ENCODE measurements at places on chromosomes 1 and 21. TPM values are rescaled to one million over a fixed set of nuclear protein-coding genes. Genes with fewer than 3 reads are reported as not detected.

GRCh38 chr1:186202271-186202764, 172.7 kb downstream of the TPR start:
- no peak for DNase-seq

GRCh38 chr1:84884671-84885389, 8.2 kb downstream of the LPAR3 start:
- DNase-seq: no peak

- no peak for DNase-seq
Measured at GRCh38 chr1:28865997-28866650, 48.2 kb upstream of the EPB41 start.

DNA sequence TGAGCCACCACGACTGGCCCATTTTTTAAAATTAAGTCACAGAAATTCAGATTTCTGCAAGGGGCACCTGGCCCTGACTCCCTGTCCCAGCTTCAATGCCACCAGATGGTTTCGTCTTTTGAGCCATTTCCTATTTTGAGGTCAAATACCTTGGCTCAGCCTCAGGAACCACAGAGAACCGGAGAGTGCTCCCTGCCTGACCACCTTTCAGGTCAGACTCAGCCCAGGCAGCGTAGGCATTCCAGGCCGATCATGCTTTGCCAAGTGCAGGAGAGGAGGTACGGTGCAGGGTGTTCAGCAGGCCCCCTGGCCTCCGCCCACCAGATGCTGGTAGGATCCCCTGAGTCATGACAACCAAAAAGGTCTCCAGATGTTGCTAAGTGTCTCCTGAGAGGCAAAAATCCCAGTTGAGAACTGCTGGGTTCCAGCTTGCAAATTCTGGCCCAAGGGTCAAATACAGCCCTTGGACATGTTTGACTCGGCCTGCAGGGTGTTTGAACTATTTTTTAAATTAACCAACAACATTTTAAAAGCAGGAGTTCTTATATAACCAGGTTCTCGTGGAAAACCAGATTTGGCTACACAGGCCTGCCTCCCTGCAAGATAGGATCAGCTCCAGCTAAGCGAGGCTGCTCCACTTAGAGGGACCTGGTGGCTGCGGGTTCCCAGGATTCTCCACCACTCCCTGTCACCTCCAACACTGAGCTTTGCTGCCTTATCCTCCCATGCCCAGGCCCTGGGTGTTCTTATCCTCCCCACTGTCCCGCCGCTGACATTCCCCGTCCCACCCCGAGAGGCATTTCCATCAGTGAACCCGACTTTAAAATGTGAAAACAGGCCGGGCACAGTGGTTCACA, 61.9 kb upstream of the TARDBP start:
- DNase-seq: no peak

- DNase-seq: peak; percentile 55
Measured at GRCh38 chr1:85692730-85693314, 15.4 kb downstream of the ZNHIT6 start.

DNA sequence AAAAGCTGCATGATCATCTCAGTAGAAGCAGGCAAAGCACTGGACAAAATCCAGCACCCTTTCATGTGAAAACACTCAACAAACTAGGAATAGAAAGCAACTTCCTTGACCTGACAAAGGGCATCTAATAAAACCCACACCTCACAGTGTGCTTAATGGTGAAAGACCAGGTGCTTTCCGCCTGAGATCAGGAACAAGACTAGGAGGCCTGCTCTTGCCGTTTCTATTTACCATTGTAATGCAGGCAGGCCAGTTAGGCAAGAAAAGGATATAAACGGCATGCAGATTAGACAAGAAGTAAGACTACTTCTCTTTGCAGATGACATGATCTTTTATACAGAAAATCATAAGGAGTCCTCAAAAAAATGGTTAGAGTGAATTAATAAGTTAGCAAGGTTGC, 37.2 kb downstream of the SLC37A1 start:
- DNase-seq: peak; percentile 58

DNA sequence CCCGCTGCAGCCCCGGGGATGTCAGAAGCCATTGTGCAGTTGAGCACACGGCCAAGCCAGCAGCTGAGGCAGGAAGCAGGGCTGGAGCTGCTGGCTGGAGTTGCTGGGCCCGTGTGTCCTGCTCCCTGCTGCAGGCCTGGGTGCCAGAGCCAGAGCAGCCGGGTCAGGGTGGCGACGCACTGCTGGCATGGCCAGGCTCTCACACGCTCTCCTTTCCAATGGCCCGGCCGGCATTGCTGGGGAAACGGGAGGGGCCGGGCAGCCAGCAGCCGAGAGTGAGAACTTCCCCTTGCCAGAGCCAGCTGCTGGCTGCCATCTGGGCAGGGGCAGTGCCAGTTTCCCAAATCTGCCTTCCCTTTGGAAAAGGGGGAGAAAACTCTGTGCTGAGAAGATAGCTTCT, 82.4 kb upstream of the PROX1 start:
- peak; percentile 89 for DNase-seq

DNA sequence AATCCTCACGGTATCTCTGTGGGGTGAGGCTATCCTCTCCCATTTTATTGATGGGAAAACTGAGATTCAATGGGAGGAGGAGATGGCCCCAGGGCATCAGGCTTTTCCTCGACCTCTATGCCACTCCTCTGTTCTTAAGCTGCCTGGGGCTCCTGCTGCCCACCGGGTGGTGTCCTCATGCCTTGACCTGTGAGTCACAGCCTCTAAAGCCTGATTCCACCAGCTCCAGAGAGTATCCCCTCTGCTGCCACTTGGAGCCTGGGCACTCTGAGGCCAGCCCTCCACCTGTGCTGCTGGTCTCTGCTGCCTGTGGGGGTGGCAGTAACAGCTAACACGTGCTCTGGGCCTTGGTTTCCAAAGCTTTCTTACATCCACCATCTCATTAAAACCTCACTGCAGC, 241.2 kb downstream of the TRABD2B start:
- DNase-seq: no peak

KPRP gene
- total RNA-seq: 0.21 TPM

LCE3E gene
- total RNA-seq: not detected

ACTA1 gene
- total RNA-seq: 4,424 TPM

ERO1B gene
- 5.5 TPM for total RNA-seq
